ENCODE measurements at places on chromosomes 1 and 21.

DNA sequence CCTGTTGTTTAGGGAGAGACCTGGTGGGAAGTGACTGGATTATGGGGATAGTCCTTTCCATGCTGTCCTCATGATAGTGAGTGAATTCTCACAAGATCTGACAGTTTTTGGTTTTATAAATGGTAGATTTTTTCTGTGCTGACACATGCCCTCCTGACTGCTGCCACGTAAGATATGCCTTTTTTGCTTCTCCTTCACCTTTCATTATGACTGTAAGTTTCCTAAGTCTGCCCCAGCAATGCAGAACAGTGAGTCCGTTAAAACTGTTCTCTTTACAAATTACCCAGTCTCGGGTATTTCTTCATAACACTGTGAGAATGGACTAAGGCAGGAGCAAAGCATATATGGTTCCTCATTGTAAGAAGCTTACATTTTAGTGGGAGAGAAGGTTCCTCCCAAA lies 1727.2 kb downstream of the NCAM2 start:
- no peak for DNase-seq

DNA sequence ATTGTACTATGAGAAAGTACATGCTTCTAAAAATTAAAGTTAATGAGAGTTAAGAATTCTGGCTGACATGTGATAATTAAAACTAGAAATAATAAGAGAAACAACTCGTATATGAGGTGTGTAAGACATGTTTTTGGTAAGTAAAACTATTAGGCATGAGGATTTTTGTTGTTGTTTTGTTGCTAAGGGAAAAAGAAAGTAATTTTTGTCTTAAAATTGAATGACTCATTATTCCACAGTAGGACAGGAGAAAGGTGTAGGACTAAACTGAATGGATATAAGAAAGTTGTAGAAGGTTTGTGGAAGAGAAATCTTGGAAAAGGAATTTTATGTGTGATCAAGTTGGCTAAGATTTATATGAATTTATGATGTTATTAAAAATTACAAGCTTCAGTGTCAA lies 54.8 kb downstream of the TBX19 start:
- DNase-seq, result no peak

GRCh38 chr1:99176753-99177152 lies 87.5 kb upstream of the PLPPR4 start:
- no peak for DNase-seq

- DNase-seq, result no peak
These were observed 64.4 kb downstream of the KCNT2 start for GRCh38 chr1:196543833-196544232.

DNA sequence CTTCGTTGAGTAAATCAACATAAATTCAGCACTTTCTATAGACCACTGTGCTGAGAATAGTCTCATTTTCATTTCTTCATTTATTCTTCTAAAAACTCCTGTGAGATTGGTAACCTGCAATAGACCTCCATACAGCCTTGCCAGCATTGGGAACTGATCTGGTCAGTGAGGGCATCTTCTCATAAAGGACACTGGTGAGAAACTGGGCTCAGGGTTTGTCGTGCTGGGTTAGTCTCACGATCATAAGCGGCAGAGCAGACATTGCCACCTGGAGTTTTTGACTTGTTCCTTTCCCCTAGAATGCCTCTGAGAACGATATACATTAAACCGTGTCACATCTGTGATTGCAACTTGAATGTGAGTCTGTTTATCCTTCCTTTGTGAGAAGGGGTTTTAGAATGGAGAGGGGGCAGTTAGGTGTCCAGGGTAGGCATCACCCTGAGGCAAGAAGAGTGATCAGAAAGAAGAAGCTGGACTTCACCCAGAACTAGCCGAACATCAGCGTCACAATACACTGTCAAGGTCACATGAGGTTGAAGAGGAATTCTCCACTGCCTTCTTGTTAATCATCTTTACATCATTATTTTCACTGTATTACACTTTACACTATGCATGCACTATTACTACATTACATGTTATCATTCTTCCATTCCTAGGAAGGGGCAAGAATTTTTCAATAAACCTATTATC lies 1.4 kb upstream of the TTLL7 start:
- DNase-seq, result peak; percentile 62

DNA sequence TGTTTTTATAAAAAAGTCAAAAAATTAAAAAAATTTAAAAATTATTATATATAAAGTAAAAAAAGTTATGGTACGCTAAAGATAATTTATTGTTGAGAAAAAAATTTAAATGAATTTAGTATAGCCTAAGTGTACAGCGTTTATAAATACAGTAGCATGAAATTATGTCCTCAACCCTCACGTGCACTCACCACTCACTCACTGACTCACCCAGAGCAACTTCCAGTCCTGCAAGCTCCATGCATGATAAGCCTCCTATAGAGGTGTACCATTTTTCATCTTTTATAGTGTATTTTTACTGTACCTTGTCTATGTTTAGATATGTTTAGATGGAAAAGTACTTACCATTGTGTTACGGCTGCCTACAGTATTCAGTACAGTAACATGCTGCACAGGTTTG lies 5.1 kb downstream of the DISC1 start:
- DNase-seq, result no peak

DNA sequence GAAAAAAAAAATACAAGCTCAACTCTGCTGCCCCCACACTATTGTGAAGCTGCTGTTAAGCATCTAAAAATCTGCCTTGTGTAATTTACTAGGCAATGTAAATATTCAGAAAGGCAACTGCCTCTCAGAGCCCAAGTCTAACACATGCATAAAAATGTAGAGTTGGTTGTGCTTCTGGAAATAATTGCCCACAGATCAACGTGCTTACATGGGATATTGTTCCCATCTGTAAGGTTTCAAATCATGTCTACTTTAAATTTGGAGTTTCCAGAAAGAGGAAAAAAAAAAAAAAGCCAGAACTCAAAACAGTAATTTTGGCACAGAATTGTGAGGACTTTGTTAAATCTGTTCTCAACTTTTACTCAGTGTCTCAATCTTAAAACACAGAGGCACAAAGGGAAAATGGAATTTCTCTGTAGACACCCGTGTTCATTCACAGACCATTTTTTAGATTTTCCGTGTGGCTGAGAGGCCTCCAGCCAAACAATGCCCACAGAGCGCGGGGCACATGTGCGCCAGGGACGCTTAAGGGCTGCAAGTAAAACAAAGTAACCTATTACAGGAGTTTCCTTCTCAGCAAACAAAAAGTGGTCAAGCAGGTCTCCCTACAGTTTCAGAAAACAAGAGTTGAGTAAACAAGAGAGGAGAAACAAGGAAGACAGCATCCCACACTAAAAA lies 115.5 kb downstream of the RERE start:
- no peak for DNase-seq

- no peak for DNase-seq
These were observed 178.5 kb downstream of the PRDM2 start for GRCh38 chr1:13878451-13878850.

GRCh38 chr1:208644401-208645160 lies 400.4 kb upstream of the PLXNA2 start:
- DNase-seq, result no peak

GRCh38 chr1:73176902-73177301 lies 894.6 kb upstream of the NEGR1 start:
- no peak for DNase-seq

- DNase-seq, result no peak
These were observed 97.8 kb upstream of the BMP8A start for GRCh38 chr1:39393645-39394044.

GRCh38 chr1:28985427-28985826 lies 71.1 kb downstream of the EPB41 start:
- no peak for DNase-seq

- no peak for DNase-seq
These were observed 1357.7 kb downstream of the NCAM2 start for GRCh38 chr21:22355949-22356348.

GRCh38 chr1:150008699-150009098 lies 1.8 kb downstream of the OTUD7B start:
- DNase-seq, result no peak

DNA sequence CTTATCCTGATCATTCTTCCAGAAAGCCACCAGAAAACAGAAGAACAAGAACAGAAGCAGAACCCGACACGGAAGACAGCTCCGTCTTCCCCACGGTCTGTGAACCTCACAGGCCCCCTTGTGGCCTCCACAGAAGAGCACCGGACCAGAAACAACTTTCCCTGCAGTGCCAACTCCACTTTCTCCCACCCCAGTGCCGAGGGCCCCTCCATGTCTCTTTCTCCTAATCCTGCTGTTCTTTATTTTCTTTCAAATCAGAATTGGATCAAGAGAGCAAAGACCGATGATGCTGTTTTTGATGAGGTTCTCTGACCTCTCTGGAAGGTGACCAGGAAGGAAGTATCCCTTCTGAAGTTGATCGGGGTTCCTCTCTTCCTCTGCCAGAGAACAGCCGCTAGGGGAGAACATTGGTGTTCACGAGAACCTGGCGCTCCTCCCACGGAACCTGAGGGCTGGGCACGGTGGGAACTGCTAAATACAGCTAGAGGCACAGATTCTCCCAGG lies 58.9 kb upstream of the CTTNBP2NL start:
- peak; percentile 65 for DNase-seq

- DNase-seq, result no peak
These were observed 10.1 kb upstream of the TRIM63 start for GRCh38 chr1:26077524-26077923.

GRCh38 chr1:242140836-242141235 lies 141.9 kb upstream of the MAP1LC3C start:
- no peak for DNase-seq

- no peak for DNase-seq
These were observed 26.3 kb downstream of the ADAMTS1 start for GRCh38 chr21:26818906-26819305.

DNA sequence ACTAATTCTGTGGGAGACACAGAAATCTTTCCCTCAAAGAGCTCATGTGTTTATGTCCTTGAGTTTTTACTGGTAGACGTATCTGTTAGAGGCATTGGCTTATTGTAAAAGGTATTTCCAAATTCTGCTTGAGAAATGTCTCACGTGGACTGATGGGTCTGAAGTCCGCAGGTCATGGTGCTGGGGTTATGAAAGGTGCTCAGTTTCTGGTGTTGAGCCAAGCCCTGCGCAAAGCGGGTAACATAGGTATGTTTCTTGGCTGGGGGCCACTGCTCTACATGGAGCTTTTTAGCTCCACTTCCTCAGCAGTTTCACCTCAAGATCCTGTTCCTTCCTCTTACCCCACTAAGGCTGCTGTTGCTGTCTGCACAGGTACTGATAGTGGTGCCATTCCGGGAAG lies 10.8 kb downstream of the UTP25 start:
- DNase-seq, result no peak

- no peak for DNase-seq
These were observed 14.2 kb upstream of the MYOM3 start for GRCh38 chr1:24126018-24126671.

DNA sequence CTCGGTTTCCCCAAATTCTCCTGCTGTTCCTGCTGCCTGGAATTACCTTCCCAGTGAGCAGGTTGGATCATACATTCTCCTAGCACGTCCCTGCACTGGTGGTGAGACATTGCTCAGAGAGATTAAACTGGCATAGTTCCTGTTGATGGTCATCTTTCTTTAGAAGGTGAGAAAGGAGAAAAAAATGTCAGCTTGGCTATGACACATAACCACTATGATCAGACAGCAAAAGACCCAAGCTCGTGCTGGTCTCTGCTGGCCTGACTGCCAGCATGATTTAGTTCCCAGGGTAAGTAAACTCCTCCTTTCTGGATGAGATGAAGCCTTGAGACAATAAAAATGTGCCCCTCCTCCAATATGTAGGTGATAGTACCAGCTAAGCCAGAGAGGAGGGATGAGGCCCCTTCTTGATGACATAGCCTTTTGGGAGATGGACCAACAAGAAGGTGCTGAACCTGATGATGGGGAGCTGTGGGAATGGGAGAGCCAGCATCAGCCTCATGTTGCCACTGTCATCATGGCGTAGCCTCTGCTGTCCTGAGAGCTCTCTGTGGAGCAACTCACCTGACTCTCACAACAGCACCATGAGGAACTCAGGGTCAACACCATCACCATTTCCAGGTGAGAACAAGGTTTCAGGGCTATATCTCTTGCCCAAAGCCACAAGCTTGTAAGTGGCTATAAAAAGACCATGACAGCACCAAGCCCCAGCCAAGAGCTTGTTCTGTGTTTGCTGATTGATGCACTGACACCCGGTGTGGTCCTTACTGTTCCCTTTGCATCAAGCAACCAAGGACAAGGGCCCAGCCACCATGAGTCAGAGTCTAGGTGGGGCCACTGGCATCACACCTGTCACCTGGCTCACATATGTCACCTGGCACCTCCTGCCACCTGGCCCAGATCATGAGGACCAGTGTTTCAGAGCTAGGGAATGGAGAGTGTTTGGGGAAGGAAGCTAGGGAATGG lies 200.0 kb downstream of the MATN1 start:
- no peak for DNase-seq

DNA sequence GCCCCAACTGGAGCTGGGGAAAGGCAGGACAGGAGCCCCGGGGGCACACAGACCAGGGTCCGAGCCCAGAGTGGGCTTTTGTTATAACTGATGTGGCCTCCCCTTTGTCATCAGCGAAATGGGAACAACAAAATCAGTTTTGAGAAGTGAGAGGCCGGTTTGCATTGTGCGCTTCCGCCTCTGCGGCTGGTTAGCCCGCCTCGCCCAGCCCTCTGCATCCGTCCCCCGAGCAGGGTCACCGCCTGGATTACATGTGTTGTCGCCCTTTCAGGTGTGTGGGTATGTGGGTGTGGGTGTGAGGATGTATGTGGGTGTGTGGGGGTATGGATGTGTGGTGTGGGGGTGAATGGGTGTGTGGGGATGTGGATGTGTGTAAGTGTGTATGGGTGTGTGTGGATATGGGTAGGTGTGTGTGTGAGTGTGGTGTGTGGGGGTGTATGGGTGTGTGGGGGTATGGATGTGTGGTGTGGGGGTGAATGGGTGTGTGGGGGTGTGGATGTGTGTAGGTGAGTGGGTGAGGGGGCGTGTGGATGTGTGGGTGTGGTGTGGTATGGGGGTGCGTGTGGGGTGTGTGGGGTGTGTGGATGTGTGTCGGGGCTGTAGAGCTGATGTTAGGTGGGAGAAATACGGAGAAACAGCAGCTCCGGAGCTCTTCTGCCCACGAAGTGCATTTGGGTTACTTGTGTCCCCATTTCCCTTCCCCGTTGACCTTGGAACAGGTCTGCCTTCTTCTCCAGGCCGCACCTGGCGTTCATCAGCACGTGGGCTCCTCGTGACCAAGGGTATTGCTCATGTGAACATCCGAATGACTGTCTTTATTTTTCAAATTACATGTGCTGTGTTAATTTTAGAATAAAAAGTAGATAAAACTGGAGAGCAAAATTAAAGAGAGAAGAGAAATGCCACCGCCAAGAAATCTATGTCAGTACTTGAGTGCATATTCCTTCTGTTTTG lies 67.6 kb downstream of the FHAD1 start:
- no peak for DNase-seq

DNA sequence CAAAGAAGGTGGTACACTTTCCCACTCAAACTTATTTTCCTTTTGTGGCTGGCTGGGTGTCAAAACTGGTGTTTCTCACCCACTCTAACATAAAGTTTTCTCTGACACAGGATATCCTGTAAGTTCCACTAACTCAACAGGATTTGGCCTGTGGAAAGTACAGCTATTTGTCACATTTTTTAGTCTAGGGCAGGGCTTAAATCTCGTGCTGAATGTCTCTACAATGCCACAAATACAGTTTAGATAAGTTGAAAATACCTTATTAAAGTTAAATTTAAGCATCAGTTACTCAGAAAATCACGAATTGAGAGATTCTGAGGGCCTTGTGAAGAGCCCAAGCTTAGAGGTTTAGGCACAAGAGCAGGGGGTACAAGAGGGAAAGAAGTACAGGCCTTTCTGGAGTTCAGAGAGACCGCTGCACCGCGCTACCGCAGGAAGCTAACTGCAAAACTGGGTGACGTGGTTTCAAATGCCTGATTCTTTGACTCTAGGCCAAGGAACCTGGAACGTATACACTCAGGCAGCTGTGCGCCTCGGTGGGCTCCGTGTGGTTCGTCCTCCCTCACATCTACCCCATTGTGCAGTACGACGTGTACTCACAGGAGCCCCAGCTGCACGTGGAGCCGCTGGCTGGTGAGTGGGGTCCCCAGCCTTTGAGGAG lies 23.4 kb upstream of the PWP2 start:
- DNase-seq, result no peak
